Adrenal gland (tissue), 19 donors: ENCODE measurements at places on chromosomes 4 and X. TPM values are rescaled to one million over a fixed set of nuclear protein-coding genes. Genes with fewer than 3 reads are reported as not detected.

- no peaks in the 10 kb centered on the region for H3K27me3 ChIP-seq
- H3K36me3 ChIP-seq: no peaks in the 10 kb centered on the region
- no peak overlapping the region for H3K4me3 ChIP-seq
- H3K27ac ChIP-seq: no peak overlapping the region
- DNase-seq: no peak
- H3K4me1 ChIP-seq: no peaks in the 10 kb centered on the region
Observed at GRCh38 chr4:29002151-29002550, 1718.0 kb upstream of the PCDH7 start.

DNA sequence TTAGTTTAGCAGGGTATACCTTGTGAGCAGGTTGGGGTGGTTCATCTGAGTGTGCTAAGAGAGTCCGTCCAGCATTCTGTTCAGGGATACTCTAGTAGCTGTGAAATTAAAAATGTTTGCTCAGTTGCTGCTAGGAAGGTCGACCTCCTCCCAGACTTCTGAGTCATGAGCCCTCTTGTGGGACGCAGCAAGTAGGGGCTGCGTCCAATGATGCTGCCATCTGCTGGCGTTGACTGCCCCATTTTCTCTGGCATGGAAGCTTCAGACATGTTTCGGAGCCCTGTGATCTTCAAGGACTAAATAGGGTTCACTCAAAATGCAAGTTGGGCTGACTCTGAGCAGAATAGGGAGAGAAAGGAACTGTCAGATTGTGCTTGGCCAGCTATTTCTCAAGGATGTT is 201.0 kb upstream of the ARSJ start:
- no peaks in the 10 kb centered on the region for H3K36me3 ChIP-seq
- peak; percentile 54 for DNase-seq
- no peak overlapping the region for H3K4me3 ChIP-seq
- H3K27me3 ChIP-seq: no peaks in the 10 kb centered on the region
- no peak overlapping the region for H3K27ac ChIP-seq

DNA sequence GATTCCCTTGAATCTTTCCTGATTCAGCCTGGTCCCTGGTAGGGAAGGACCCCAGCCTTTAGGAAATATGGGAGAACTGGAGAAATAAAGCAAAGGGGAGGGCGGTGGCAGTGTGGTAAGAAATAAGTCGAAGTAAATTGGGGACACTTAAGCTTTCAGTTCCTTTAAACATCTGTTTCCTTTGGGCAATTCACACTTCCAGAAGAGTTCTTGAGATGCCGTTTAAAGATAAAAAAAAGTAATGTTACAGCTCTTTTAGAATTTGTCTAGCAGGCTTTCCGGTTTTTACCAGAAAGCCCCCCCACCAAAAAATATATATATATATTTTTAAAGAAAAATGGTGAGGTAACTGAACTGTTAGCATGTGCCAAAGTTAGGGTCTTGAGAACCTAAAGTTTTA is 46.6 kb downstream of the TSPAN7 start:
- H3K4me3 ChIP-seq: no peak overlapping the region
- H3K36me3 ChIP-seq: no peaks in the 10 kb centered on the region
- no peaks in the 10 kb centered on the region for H3K4me1 ChIP-seq
- no peak overlapping the region for H3K27ac ChIP-seq

DNA sequence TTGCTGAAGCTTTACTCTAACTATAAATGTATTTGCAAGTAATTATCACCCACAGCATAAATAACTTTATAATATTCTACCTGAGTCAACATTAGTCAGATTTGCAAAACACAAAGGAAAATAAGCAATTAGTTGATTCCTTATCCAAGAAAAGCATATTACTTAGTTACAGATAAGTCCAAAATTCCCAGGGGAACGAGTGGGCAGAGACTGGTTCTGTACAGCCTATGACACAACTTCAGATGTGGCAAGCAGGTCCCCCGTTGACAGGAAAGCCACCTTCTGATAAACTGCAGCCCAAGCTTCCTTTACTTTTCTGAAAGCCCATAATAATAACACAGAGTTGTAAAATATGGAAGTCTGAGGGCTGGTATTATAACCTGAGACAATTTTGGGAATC is 62.4 kb upstream of the NDP start:
- no peak overlapping the region for H3K27ac ChIP-seq
- H3K4me3 ChIP-seq: no peak overlapping the region
- no peaks in the 10 kb centered on the region for H3K36me3 ChIP-seq

Gene IL2
- not detected for total RNA-seq

GRCh38 chr4:152849350-152849749 is 69.6 kb downstream of the ARFIP1 start:
- H3K36me3 ChIP-seq: no peaks in the 10 kb centered on the region
- H3K27me3 ChIP-seq: no peaks in the 10 kb centered on the region
- no peak overlapping the region for H3K27ac ChIP-seq
- H3K4me1 ChIP-seq: peaks cover 9% of the 10 kb centered on the region
- DNase-seq: no peak
- no peak overlapping the region for H3K4me3 ChIP-seq

Gene PJA1
- 49.6 TPM for total RNA-seq

DNA sequence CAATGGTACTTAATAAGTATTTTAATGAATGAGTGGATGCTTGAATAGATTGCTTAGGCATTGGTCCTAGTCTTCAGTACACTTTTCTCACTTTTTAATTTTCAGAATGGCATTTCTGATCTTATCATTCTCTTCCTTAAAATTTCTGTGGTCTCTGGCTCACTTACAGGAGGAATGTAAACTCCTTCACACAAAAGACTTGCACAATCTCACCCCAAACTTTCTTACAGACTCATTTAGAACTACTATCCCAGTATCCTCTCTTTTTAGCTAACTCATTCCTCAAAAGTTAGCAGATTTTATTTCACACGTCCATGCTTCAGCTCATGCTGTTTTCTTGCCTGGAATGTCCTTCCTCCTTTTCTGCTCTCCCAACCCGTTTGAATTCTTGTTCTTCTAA is 350.1 kb downstream of the GRXCR1 start:
- no peak overlapping the region for H3K4me3 ChIP-seq
- H3K36me3 ChIP-seq: no peaks in the 10 kb centered on the region
- no peaks in the 10 kb centered on the region for H3K4me1 ChIP-seq
- no peak overlapping the region for H3K27ac ChIP-seq
- no peak for DNase-seq

Gene KLHL13
- total RNA-seq: 7.8 TPM

DNA sequence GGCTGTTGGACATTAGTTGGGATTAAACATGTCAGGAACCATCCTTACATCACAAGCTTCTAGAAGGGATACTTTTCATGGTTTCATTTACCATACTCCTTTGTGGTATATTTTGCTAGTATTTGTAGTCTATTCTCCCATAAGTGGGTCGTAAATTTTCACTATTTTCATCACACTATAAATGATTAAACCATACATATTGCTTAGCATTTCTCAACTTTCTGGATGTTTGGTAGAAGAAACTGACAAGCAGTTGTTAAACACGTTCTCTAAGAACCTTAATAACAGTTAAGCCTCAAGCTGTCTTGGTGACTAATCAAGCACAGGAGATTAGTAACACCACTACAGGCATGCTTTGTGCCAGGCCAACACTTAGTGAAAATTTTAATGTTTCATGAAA is 375.5 kb downstream of the NAF1 start:
- DNase-seq: no peak
- H3K4me3 ChIP-seq: no peak overlapping the region
- no peaks in the 10 kb centered on the region for H3K27me3 ChIP-seq
- H3K27ac ChIP-seq: no peak overlapping the region

GRCh38 chr4:32700838-32701237 is 1980.7 kb downstream of the PCDH7 start:
- H3K4me1 ChIP-seq: no peaks in the 10 kb centered on the region
- DNase-seq: no peak
- H3K27me3 ChIP-seq: no peaks in the 10 kb centered on the region

- no peak overlapping the region for H3K4me3 ChIP-seq
- H3K27ac ChIP-seq: no peak overlapping the region
- no peaks in the 10 kb centered on the region for H3K36me3 ChIP-seq
- no peaks in the 10 kb centered on the region for H3K27me3 ChIP-seq
- H3K4me1 ChIP-seq: no peaks in the 10 kb centered on the region
- no peak for DNase-seq
Observed at GRCh38 chr4:74821541-74821940, 27.2 kb upstream of the BTC start.

Gene ABLIM2
- total RNA-seq: 9.9 TPM

DNA sequence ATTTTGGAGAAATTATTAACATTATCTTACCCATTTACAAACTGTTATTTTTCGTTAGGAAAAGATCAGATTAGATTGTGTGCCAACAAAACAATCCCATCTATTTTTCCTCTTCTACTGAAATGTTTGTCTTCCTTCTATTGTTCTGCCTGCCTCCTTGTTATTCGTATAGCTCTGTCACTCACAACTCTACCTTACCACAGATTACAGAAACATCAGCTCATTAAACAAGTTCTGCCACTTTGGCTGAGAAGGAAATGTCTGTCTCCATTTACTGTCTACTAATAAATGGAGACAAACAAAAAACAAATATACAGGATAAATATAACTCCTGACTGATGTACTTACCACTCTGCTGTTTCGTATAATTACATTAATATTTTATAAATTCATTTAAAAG is 211.4 kb downstream of the ENOX2 start:
- no peaks in the 10 kb centered on the region for H3K36me3 ChIP-seq
- H3K4me3 ChIP-seq: no peak overlapping the region
- H3K4me1 ChIP-seq: no peaks in the 10 kb centered on the region
- no peak for DNase-seq

- no peaks in the 10 kb centered on the region for H3K36me3 ChIP-seq
- H3K4me1 ChIP-seq: no peaks in the 10 kb centered on the region
- DNase-seq: no peak
- H3K27me3 ChIP-seq: no peaks in the 10 kb centered on the region
- no peak overlapping the region for H3K27ac ChIP-seq
- no peak overlapping the region for H3K4me3 ChIP-seq
Observed at GRCh38 chrX:107577933-107578332, 50.4 kb upstream of the PRPS1 start.

DNA sequence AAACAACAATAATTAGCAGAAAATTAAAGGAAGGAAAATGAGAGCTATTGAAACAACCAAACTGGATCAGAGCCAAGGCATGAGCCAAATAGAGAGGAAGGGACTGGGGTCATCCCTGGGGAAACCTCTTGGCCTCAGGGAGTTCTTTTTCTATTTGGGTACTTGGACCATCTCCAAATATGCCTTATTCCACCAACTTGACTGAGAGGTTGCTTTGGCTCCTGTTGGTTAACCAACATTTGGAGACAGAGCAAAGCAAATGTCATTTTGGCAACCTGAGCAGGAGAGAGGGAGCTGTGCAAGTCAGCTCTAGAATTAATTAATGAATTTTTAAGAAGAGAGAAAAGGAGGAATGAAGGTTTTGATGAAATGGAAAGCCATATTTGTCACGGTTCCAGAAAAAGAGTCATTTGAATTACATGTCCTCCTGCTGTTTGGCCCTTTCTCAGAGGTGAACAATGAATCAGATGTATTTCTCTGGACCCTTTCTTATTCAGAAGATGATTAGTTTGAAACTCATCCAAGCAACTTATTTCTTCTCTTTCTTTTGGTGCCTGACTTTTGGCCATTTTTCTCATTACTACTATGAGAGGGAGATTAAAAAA is 119.1 kb downstream of the CNKSR2 start:
- no peak overlapping the region for H3K27ac ChIP-seq
- H3K4me3 ChIP-seq: no peak overlapping the region
- DNase-seq: no peak
- H3K36me3 ChIP-seq: no peaks in the 10 kb centered on the region
- H3K4me1 ChIP-seq: no peaks in the 10 kb centered on the region

Gene DMRTC1B
- 0.83 TPM for total RNA-seq

DNA sequence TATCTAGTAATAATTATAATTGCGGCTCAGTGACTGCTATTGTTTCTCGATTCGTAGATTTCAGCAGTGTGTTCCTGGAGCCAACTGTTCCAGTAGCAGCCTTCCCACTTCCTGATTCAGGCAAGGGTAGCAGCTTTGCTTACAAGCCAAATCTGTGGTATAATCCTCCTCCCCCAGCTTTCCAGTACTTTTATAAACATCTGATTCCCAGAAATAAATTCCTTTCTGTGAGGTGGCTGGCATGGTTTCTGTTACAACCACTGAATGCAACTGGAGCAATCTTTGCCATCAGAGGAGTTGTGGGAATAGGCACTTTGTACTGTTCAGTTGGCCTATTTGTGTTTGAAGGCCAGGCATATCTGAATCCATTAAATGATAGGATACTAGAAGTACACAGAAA is 80.0 kb downstream of the GLRA3 start:
- no peak for DNase-seq
- H3K4me3 ChIP-seq: no peak overlapping the region
- no peaks in the 10 kb centered on the region for H3K4me1 ChIP-seq
- no peak overlapping the region for H3K27ac ChIP-seq
- H3K36me3 ChIP-seq: no peaks in the 10 kb centered on the region

DNA sequence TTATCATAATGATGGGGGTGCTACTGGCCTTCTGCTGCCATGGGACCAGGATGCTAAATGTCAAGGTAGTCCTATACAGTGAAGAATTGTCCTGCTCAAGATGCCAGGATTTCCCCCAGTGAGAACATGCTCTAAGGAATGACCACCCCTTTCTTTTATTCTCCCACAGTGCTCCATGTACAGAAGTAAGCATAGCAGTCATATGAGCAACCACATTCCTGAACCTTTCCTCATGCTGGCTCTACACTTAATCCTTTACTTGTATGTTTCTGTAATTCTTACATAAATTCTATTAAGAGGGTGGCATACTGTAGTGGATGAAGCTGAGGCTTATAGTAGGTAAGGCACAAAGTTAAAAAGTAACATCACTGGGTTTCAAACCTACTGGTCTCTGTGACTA is 20.2 kb downstream of the CYP2U1 start:
- H3K27ac ChIP-seq: no peak overlapping the region
- H3K27me3 ChIP-seq: no peaks in the 10 kb centered on the region
- no peak for DNase-seq
- H3K4me1 ChIP-seq: no peaks in the 10 kb centered on the region
- H3K36me3 ChIP-seq: peaks cover 3% of the 10 kb centered on the region

- H3K36me3 ChIP-seq: no peaks in the 10 kb centered on the region
- no peaks in the 10 kb centered on the region for H3K4me1 ChIP-seq
- no peaks in the 10 kb centered on the region for H3K27me3 ChIP-seq
- no peak overlapping the region for H3K4me3 ChIP-seq
- DNase-seq: no peak
Observed at GRCh38 chr4:21347142-21347541, 601.4 kb downstream of the KCNIP4 start.

DNA sequence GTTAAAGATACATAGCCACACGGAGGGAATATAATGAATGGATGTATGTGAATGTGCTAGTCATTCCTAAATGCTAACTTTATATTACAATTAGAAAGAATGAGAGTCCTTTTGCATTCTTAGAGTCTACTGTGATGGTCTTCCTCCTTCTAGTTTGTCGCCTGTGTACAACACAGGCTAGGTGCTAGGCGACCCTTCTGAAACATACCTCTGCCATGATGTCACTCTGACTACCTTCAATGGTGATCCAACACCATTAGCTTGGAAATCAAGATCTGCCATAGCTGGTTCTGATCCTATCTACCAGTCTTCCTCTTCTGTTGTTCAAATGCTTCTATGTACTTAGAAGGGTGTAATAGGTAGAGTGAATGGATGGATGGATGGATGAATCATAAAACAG is 151.2 kb downstream of the MGST2 start:
- no peaks in the 10 kb centered on the region for H3K36me3 ChIP-seq
- H3K27me3 ChIP-seq: no peaks in the 10 kb centered on the region
- peaks cover 15% of the 10 kb centered on the region for H3K4me1 ChIP-seq
- peak overlapping the region; percentile 80 for H3K27ac ChIP-seq
- no peak overlapping the region for H3K4me3 ChIP-seq
- no peak for DNase-seq

- no peaks in the 10 kb centered on the region for H3K27me3 ChIP-seq
- no peak overlapping the region for H3K27ac ChIP-seq
- no peaks in the 10 kb centered on the region for H3K36me3 ChIP-seq
- H3K4me3 ChIP-seq: no peak overlapping the region
- H3K4me1 ChIP-seq: no peaks in the 10 kb centered on the region
- DNase-seq: no peak
Observed at GRCh38 chrX:49221868-49222267, 11.3 kb downstream of the CACNA1F start.
